Astrocyte (in vitro differentiated cells and primary cell): ENCODE measurements at places on chromosomes 4 and X.

- peak; percentile 70 for DNase-seq
Observed at GRCh38 chrX:23292988-23293651, 41.5 kb upstream of the PTCHD1 start.

- DNase-seq, result no peak
Observed at GRCh38 chr4:83759611-83760010, 223.7 kb downstream of the GPAT3 start.

DNA sequence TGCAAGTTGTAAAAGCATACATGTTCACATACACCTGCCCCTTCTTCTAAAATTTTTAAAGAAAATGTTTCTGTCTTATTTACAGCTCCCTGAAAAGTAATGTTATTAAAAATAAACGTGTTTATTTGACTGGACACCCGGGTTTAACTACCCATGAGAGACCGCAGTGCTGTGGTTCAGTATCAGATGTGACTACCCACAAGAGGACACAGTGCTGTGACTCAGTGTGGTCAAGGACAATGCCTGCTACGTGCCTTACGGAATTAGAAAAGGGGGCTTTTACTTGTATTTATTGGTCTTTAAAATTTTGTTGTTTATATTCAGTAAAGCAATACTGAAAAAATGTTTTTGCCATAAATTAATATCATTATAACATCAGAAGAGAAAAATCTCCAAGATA, 641.4 kb downstream of the TRIML1 start:
- DNase-seq, result no peak

DNA sequence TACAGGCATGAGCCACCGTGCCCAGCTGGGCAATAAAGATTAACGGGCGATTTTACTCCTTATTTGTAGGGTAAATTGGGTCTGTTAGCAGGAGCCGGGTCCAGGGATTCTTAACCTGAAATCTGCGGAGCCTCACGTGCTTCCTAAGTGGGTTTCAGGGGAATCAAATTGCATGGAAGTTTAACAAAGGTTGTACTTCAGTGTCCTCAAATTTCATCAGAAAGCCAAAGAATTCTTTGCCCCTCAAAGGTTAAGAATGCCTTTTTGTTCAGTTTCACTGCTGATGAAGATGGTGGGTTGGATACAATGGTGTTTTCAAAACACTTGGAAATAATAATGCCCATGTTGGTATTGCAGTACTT, 67.9 kb downstream of the AFF1 start:
- DNase-seq, result no peak

- no peak for DNase-seq
Observed at GRCh38 chr4:108359130-108359985, 190.6 kb upstream of the LEF1 start.

DNA sequence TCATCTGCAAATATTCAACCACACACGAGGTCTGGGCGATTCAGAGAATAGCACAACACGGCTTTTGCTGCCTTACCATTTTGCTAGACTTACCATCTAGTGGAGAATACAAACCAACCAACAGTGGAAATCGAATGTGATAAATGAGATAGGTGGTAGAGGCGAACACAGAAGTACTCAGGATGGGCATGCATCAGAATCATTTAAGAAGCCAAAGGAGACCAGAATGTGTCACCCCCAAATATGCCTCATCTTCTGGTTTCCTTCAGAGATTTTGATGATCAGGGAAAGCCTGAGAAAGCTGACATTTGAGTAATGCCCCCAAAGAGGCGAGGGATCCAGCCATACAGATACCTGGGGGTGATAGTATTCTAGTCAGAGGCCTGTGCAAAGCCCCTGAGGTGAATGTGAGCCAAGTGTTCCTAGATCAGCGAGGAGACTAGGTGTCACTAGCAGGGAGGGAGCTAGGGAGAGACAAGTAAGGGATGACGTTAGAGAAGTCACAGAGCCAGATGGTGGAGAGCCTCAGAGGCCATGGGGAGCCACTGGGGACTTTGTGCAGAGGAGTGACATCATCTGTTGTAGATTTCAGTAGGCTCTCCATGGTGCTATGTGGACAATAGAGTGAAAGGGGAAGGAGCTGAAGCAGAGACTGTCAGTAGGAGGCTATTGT, 1.7 kb downstream of the MTMR1 start:
- DNase-seq, result no peak

GRCh38 chrX:150262456-150262855, 100.7 kb upstream of the MAMLD1 start:
- no peak for DNase-seq

GRCh38 chr4:70177090-70177489, 18.4 kb upstream of the ODAM start:
- no peak for DNase-seq

DNA sequence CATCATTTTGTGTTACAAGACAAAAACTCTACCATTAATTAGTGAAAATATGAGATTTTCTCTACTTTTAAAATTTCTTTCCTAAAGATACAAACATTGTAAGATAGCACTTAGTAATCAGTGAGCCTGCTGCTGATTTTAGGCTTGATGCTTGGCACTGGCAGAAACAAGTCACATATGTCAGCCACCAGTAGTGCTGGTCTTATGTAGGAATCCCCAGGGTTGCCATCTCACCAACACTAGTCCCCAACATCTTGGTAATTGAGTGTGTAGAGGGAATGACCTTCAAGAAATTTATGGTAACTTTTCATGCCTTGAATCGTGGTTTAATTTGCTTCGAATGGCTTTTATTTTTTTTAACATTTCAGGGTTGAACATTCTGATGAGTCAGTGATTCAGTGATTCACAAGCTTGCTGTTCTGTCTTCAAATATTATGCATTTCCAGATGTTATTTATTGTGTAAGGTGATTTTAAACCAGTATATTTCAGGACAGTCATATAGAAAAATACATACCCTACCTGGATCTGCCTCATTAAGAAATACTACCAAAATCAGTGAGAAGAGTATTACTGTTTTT, 11.9 kb downstream of the EXOC1 start:
- peak; percentile 59 for DNase-seq

DNA sequence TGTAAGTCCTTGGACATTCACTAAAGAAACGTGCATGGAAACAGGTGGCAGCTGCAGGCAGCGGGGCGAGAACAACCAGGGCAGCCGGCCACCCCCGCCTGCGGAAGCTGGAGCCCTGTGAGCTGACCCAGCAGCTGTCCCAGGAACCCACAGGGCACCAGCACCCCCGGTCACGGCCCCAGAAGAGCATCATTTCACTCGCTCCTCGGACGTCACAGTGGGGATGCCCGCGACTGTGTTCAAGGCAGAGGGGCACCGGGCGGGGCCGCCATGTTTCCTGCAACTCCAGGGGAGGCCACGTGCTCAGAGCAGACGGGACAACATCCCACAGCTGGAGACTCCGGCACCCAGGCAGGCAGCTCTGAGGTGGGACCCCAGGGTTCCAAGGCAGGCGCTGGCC, 45.0 kb upstream of the CPLX1 start:
- no peak for DNase-seq

GRCh38 chr4:48708610-48709009, 71.5 kb downstream of the FRYL start:
- no peak for DNase-seq

DNA sequence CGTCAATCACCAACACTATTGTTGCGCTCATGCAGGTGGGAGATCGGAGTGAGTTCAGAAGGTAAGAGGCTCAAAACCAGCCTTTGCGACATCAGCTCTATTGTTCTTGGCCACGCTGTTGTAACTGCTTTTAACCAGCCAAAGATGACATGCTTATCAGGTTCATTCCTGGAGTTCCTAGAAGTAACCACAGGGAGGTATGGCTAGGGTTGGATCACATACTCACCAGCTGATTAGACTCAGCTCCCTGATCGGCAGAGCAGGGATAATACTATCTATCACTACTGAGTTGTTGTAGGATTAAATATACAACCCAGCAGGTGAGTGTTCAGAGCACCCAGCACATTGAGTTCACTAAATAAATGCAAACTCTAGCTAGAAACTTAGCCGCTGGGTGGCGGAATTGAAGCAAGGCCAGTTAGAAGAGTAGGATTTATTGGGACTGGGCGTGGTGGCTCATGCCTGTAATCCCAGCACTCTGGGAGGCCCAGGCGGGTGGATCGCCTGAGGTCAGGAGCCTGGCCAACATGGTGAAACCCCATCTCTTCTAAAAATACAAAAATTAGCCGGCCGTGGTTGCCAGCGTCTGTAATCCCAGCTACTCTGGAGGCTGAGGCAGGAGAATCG, 12.4 kb downstream of the SLC34A2 start:
- peak; percentile 63 for DNase-seq

- no peak for DNase-seq
Observed at GRCh38 chr4:106486533-106486932, 118.0 kb upstream of the GIMD1 start.

- DNase-seq, result peak; percentile 14
Observed at GRCh38 chr4:177385576-177386277, 56.5 kb downstream of the AGA start.

DNA sequence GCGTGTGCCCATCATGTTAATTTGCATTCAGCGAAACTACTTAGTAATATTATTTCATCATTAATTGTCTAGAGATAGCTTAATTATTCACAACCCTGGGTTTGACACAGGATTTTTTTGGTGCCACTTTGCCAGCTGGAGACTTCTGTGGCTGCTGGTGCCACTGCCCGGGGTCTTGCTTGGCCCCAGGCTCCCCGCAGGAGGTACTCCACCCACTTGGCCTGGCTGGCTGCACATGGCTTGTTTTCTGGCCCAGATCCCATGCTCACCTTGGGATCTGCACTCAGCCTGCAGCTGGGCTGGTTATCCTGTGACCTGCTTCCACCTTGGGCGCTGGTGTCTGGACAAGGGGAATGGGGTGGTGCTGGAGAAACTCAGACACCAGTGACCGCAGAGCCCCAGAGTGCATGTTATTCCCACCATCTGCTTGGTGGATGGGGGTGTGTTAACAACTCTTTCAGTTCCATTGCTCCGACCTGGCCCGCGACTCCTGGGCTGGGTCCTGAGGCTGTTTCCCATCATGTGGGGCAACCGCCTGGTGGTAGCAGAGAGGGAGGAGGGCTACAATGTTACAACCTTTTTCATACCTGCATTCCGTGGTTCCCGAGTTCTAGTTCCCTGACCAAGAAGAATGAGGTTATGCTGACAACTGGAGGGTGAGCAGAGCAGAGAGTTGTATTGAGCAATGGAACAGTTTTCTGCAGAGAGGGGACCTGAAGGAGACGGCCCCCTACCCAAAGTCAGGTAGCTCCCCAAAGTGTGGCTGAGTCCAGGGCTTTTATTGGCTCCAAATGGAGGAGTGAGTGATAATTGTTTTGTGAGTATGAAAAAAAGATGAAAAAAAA, 1950.0 kb upstream of the IGFBP7 start:
- DNase-seq, result no peak

GRCh38 chrX:8520178-8520577, 55.5 kb downstream of the VCX3B start:
- no peak for DNase-seq

DNA sequence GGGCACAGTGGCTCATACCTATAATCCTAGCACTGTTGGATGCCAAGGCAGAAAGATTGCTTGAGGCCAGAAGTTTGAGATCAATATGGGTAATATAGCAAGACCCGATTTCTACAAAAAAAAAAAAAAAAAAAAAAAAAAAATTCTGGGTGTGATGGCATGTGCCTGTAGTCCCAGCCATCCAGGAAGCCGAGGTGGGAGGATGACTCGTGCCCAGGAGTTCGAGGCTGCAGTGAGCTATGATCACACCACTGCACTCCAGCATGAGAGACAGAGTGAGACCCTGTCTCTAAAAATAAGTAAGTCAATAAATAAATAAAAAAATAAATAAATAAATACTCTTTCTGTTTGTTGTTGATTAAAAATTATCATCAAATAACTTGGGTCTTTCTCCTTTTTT, 62.4 kb upstream of the BMPR1B start:
- DNase-seq, result no peak

- peak; percentile 32 for DNase-seq
Observed at GRCh38 chr4:92387459-92388069, 83.8 kb downstream of the GRID2 start.

DNA sequence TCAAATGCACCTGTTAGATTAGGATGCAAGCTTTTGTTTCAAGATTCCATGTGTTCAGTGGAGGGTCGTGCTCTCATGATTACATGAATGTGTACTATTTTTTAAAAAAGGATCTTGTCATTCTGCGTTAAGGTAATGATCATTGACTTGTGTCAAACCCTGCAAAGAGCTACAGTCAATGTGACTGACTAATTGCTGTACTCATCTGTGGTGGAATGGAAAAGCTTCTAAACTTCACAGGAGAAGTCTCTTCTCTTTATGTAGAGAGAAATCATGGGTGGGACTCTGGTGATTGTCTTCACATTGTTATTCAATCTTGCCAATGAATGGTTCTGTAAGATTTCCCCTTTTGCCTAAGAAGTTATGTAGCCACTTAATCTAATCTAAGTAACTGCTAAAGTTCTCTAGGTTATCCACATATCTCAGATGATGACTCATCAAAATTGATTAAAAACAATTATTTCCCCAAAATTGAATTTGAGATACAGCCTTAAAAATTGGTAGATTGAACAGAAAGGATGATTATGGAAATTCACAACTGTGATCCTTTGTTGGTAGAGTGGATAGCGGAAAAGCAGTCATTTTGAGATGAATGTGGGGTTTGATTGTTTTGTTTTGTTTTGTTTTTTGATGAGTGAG, 6.7 kb downstream of the MAGEE1 start:
- no peak for DNase-seq

- peak; percentile 6 for DNase-seq
Observed at GRCh38 chr4:90845777-90846176, 718.6 kb downstream of the CCSER1 start.

GRCh38 chrX:88284844-88285243, 462.2 kb upstream of the CPXCR1 start:
- no peak for DNase-seq

DNA sequence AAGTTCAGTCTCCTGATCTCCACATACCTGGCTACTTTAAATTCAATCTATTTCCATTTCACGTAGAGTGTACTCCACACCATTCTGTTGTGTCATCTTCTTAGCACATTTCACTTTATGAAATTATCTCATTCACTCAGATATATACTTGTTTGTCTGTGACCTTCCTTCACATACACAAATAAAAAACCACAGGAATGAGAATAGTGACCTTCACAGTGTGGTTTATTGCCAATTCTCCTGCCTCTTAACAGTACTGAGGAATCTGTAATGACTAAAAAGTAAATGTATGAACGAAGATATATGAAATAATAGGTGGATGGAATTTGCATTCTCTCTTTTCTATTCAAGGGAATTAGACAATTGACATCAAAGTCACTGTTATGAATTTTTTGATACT, 183.9 kb upstream of the PCDH7 start:
- DNase-seq, result peak; percentile 44

- no peak for DNase-seq
Observed at GRCh38 chrX:135740681-135741149, 27.3 kb downstream of the CT45A1 start.

DNA sequence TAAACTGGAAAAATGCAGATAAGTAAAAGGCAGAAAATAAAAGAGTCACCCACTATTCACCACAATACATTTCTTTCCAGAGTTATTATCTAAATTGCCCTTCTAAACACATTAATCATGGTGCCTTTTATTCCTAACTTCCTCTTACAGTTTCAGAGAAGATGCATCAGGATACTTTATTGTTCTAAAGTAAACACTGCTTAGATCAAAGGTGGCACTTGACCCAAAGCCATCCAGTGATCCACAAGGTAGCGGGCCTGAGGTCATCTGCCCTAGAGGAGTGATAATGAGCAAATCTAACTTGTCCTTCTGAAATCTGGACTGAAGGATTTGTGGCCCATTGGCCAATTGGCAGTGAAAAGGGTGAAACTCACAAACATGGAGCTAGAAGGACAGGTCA, 12.0 kb upstream of the TMEM154 start:
- no peak for DNase-seq
